ENCODE measurements at places on chromosomes 16 and 17.
A peak's percentile ranks its signal among the peaks of the same experiment; 100 is the strongest.

DNA sequence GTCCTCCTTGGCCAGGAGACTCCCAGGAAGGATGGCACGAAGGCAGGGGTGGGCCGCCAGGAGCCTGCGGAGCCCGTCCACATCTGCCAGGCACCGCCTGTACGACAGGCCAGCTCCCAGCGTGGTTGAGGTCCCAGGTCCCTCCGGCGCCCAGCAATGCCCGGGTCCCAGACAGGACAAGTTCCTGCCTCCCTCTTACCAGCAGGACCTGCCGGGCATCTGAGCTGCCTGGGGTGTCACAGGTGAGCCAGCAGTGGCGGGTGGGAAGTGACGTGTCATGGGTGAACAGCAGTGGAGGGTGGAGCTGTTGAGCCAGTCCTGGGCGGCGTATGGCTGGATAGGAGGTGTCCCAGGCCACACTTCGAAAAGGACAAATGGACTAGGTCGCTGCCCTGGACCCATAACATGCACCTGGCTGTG lies 15.7 kb upstream of the BAHCC1 start:
- no peak for DNase-seq

- DNase-seq, result no peak
Measured at GRCh38 chr16:13332713-13333255, 431.4 kb downstream of the SHISA9 start.

- no peak for DNase-seq
Measured at GRCh38 chr17:73640691-73641090, 3.6 kb downstream of the SDK2 start.

- no peak for DNase-seq
Measured at GRCh38 chr16:85550953-85551924, 61.9 kb upstream of the GSE1 start.

GRCh38 chr16:2044541-2044940 lies 3.1 kb downstream of the NTHL1 start:
- DNase-seq, result no peak

DNA sequence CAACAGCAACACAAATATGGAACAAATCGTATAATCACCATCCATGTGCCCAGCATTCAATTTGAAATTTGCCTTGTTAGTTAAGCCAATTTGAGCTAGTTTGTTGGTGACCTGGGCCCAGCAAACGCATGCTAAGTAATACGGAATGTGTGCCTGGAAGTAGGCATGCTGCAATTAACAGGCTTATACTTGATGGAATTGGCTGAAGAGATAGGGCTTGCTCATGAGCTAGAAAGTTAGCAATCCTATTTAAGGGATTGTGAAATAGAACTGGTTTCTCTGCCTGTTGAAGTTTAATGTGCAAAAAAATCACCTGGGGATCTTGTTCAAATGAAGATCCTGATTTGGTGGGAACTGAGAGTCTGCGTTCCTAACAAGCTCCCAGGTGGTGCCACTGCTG lies 8.5 kb upstream of the LPO start:
- no peak for DNase-seq

- no peak for DNase-seq
Measured at GRCh38 chr16:15636392-15636873, 6.5 kb downstream of the MARF1 start.

DNA sequence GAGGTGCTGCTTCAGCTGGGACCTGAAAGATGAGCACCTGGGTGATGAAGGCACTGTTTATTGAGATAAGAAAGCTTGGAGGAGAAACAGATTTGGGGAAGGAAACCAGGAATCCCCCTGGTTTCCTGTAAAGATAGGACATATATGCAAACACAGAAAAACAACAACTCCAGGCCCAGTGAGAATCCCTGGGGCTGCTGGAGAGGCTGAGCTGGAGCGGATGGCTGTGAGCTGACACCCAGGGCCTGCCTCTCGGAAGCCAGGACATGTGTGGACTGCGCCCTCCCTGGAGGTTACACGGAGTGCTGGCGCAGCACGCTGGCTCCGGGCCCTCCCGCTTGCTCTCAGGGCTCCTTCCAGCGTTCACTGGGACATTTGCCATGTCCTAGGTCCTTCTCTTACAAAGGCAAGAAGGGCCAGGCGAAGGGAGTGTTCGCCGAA lies 57.5 kb downstream of the CYB5B start:
- DNase-seq, result peak; percentile 89

- no peak for DNase-seq
Measured at GRCh38 chr17:30000001-30000754, 58.7 kb downstream of the EFCAB5 start.

GRCh38 chr17:63985387-63986140 lies 12.6 kb upstream of the PRR29 start:
- DNase-seq, result no peak

- no peak for DNase-seq
Measured at GRCh38 chr17:10754109-10754508, 24.3 kb upstream of the TMEM220 start.

DNA sequence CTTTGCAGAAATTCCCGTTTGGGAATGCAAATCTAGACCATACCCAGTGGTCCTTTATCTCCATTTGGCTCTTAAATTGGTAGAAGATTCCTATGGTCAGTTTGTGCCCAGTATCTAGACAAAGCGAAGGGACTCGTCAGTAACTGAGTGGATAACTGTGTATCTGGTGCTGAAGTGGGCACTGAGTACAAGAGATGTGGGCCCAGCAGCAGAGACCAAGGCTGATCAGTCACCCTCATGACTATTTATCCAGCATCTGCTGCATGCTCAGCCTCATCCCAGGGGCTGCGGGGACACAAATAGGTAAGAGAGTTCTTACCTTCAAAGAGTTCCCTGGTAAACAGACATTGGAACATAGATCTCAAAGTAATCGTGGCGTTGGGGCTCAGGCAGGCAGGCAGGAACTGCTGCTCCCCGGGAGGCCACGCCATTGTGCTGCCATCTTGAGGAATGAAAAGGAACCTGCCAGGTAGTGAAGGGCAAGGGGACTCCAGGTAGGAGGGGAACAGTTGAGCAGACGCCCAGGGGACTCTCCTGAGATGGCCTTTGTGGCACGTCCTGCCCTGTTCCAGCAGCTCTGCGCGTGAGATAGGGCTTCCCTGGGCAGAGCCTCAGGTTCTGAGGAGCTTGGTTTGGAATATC lies 10.3 kb downstream of the NT5M start:
- peak; percentile 19 for DNase-seq

DNA sequence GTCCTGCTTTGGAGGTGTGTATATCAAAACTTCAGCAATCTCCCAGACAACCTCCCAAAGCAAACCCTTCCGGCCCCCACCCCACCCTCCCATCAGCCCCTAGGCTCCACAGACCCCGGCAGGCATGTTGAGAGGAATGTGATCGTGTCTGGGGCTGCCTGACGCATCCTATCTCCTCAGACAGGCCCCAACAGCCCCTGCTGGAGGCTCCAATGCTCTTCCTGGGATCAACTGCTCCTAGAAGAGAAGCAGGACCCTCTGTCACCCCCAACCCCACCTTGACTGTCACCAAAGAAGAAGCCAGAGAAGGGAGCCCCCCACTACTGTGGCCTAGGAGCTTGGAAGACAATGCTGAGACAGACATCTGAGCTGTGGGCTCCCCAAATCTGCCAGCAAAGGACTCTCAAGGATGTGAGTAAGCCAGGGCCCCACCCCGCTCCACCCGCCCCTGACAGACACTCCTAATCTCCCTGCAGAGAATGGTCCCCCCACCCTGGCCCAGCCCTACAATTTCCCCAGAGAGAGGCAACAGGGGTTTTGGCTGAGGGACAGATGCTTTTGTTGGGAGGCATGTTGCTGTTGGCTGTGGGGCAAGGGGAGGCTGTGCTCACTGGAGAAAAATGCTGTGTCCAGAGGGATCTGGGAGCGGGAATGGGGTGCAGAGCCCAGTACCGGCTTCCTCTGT lies 1.6 kb upstream of the KRT14 start:
- no peak for DNase-seq

GRCh38 chr17:14784997-14785696 lies 480.0 kb downstream of the PMP22 start:
- DNase-seq, result no peak

GRCh38 chr16:3578121-3578520 lies 918 bp upstream of the NLRC3 start:
- no peak for DNase-seq

DNA sequence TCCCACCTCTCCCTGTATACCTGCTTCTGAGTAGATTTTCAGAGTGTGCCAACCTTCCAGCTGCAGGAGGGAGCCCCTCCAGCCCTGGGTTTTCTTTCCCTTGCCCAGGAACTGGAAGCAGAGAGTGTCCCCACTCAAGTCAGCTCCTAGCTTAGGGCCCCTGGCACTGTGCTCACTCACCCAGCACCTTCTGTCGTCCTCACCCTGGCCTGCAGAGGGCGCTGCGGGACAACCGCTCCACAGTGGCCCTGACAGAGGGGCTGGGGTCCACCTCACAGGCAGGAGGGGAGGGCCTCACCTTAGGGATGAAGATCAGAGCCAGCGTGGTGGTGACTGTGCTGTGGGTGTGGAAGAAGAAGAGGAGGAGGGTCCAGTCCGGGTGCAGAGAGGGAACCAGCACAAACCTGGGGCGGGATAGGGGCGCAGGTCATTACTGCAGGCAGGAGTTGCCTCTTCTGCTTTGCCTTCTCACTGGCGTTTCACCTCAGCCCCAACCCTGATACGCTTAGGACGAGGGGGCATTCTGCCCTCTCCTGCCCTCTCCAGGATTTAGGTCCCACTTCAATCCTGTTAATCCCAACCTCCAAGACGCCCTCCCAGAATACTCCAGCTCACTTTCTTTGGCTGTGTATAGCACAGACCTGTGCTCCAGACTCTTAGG lies 10.0 kb downstream of the GPR179 start:
- DNase-seq, result no peak

DNA sequence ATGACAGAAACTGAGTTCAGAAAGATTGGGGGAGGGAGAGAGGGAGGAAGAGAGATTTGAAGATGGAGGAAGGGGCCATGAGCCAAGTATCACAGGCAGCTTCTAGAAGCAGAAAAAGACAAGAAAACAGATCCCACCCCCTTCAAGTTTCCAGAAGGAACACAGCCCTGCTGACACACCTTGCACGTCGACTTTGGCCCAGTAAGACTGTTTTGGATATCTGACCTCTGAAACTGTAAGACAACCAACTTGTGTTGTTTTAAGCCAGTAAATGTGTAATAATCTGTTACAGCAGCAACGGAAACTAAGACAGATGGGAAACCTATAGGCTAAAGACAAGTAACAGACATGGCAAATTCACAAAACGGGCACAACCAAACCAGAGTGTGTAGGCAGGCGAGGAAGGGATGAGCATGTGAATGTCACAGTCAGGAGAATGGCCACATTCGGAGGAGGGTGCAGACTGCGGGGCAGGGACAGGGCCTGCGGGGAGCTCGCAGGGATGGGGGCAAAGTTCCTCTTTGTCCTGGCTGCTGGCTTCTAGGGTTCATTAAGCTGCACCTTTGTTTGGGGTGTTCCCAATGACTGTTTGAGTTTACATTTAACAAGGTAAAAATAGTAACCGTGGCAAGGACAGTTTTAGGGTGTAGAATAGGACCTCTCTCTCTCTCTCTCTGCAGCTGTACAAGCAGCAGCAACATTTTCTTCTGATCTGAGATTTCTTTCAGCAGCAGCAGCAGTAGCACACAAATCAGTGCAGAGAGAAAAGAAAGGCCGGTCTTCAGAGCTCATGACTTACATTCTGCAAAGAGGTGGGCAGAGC lies 18.3 kb upstream of the ATP2C2 start:
- DNase-seq, result no peak

DNA sequence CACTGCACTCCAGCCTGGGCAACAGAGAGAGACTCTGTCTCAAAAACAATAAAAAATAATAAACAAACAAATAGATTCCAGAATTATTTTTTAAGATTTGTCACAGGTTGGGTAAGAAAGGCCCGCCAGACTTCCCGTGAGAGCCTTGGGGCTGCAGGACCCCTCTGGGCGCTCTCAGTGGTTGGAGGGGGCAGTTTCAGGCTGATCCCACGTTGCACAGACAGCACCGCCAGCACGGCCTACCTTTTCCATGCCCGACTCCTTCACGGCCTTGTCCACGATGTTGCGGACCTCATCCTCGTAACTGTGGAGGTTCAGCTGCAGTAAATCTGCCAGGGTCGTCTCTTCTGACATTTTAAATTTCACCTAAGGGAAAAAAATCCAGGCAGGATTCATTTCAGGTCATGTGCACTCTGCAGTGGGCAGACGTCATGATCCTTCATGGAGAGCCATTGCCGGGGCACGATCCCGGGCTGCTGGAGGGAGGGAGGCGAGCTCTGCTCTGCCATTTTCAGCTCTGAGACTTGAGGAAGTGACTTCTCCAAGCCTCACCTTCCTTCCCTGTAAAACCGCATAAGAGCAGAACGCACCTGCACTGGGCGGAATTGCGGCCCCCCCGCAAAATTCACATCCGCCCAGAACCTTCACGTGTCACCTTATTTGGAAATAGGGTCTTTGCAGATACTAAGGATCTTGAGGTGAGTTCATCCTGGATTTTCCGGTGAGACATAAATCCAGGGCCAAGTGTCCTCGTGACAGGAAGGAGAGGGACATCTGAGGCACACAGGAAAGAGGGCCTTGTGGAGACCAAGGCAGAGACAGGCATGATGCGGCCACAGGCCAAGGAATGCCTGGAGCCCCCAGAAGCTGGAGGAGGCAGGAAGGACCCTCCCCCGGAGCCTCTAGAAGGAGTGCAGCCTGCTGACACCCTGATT lies 66.8 kb downstream of the DNAH17 start:
- DNase-seq, result no peak

DNA sequence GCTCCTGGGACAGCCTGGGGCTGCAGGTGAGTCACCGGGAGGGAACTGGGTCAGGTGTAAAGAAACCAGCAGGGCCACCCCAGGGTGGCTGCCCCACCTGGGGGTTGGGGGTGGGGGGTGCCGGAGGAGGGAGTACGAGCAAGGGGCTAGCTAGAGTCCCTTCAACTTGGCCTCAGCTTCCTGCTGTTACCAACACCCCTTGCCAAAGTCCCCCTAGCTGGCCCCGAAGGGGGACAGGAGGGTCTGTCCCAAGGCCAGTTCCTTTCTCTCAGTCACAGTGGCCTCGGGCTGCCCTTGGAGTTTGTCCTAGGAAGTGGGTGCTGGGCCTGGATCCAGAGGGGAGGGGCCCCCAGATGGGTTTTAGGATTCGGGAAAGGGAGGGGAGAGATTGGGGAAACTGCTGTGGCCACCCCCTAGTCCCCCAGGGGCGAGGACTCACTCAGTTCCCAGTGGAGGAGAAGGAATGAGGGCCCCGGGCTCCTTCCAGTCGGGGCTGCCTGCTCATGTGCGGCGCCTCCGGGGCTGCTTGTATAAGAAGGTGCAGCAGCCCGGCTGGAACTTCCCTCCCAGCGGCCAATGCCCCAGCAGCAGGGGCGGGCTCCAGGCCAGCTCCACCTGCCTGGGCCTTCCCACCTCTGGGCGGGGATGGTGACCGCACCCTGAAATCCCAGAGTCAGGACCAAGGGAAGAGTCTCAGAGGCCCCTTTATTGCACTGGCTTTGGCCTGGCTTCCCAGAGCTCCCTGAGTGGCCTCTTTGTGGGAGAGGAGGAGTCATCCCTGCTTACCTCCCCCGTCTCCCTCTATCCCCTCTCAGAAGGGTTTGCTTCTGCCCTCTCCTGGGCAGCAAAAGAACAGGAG lies 7.3 kb downstream of the ARHGAP27 start:
- no peak for DNase-seq
